HS-27A (cell line): ENCODE measurements at places on chromosomes 11 and 22.

DNA sequence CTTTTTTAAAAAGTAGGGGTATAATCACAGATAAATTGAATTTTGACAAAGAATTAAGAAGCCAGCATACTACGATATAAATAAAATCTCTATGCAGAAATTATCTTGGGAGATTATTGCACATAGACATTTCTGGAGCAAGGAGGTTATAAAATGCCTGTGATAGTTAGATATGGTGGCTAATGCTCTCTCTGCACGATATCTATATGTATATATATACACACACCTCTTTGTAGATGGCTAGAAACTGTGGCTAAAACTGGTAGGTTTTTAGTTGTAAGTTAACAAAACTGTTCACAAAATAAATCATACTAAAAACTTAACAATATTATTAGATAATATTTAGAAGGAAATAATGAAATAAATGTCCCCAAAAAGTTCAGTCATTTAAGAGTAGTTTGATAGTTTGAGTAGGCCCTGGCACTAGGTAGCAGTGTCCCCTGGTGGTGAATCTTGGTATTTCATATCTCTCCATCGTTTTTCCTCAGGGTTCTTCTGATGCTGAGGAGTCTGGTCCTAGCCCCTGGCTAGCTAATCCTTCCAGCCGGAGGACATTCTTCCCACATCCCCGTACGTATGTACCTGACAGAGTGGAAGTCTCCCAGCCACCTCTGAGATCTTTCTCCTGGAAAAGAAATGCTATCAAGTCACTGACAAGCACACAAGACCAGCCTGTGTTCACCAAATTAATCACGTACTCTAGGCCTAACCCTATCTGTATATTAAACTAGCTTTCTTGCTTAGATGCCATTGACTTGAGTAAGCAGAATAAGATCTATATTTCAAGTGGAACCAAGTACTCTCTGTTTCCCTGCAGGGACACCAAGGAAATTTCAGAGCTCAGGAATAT, 32.2 kb downstream of the ART5 start:
- peak; percentile 19 for DNase-seq

- no peak for DNase-seq
These were observed 42.3 kb upstream of the RBX1 start for GRCh38 chr22:40908895-40909294.

GRCh38 chr11:127073621-127074020, 73.1 kb upstream of the KIRREL3 start:
- no peak for DNase-seq

DNA sequence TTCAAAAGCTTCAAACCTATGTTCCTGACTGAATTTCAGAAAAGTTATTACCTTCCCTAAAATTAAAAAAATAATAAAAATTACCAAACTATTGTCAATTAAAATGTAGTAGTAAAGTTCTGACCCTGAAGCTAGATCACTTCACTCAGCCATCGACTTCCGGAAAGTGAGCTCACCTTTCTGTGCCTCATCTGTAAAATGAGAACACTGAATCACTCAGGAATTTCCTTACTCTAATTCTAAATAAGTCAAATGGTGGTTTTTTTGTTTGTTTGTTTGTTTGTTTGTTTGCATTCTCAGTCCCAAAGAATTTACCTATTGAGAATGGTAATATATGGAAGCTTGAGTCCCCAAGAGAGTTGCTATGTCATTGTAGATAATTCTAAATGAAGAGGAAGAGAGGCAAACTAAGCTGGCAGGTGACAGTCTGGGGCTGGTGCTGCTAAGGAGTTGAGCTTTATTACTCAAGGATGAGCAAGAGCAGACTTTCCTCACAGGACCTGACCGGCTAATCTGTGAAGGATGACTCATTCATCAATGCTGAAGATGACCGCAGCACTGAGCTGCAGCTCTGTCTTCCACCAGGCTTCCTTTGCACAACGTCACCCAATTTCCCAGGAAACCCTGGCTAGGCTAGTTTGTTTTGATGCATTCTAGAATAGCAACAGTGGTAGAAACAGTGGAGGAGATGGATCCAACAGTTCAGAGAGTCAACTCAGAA, 248.8 kb downstream of the RAB38 start:
- peak; percentile 48 for DNase-seq

DNA sequence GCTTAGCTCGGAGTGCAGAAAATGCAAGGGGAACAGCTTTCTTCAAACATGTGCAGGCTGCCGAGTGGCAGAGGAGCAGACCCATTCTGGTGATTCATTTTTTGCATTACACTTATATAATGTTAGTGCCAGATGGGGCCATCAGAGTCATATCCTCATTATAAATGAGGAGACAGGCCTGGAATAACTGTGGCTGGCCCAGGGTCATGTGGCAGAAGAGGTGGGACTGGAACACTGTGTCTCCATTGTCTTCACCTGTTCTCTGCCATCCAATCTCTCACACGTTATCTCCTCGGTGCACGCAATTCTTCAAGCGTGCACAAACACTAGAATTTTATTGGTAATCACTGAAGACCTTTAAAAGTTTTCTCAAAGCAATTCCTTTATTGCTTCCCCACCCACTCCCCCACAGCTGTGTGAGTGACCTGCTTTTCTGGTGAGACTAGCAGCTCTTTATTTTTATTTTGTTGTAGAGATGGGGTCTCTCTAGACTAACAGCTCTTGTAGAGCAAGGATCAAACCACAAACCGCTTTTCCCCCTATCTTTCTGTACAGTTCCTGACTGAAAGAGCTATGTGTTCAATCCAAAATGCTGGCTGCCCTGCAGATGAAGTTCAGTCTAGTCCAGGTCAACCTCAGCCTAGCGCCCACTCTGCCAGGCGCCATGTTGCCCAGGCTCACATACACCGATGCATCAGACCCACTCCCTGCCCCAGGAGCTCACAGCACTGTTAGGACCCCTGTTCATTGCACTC, 75.3 kb downstream of the ST3GAL4 start:
- DNase-seq = no peak

GRCh38 chr11:66867425-66868040, 10.7 kb downstream of the LRFN4 start:
- DNase-seq = no peak

DNA sequence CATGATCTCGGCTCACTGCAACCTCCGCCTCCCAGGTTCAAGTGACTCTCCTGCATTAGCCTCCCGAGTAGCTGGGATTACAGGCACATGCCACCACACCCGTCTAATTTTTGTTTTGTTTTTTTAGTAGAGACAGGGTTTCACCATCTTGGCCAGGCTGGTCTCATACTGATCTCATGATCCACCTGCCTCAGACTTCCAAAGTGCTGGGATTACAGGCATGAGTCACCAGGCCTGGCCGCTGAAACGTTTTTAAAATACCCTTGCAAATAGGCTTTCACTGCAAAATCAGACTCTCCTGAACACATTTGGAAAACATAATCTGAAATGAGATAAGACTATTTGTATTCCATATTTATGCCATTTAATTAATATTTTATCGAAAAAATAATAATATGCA, 826.1 kb upstream of the CNTN5 start:
- no peak for DNase-seq

- no peak for DNase-seq
These were observed 247.1 kb downstream of the MIAT start for GRCh38 chr22:26904483-26904882.

DNA sequence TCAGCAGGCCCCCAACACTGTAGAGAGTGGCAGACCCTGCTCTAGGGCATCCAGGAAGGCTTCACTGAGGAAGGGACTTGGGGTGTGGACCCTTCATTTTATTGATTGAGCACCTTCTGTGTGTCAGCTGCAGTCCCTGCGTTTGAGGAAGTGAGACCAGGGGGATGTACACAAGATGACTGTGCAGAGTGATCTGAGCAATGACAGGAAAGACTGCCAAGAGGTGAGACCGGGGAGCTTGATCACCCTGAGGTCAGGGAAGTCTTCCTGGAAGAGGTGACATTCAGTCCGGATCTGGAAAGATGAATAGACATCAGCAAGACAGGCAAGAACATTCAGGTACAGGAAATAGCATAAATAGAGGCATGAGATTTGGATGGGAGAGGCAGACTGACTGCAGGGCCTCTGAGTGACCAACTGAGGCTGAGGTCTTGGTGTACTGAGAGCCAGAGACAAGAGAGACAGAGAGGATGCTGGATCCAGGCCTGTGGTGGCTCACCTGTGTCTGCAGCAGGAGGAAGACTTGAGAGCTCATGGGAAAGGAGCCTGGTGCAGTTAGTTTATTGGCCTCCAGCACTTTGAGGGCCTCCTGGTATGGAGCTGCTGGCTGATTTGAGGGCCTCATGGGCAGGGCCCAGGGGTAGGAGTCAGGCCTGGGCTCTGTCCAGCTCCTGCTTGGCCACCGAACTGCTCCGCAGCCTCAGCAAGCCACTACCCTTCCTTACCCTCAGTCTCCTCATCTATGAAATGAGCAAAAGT, 5.2 kb downstream of the DGAT2 start:
- DNase-seq = no peak

GRCh38 chr11:68666849-68667248, 17.5 kb upstream of the GAL start:
- no peak for DNase-seq

DNA sequence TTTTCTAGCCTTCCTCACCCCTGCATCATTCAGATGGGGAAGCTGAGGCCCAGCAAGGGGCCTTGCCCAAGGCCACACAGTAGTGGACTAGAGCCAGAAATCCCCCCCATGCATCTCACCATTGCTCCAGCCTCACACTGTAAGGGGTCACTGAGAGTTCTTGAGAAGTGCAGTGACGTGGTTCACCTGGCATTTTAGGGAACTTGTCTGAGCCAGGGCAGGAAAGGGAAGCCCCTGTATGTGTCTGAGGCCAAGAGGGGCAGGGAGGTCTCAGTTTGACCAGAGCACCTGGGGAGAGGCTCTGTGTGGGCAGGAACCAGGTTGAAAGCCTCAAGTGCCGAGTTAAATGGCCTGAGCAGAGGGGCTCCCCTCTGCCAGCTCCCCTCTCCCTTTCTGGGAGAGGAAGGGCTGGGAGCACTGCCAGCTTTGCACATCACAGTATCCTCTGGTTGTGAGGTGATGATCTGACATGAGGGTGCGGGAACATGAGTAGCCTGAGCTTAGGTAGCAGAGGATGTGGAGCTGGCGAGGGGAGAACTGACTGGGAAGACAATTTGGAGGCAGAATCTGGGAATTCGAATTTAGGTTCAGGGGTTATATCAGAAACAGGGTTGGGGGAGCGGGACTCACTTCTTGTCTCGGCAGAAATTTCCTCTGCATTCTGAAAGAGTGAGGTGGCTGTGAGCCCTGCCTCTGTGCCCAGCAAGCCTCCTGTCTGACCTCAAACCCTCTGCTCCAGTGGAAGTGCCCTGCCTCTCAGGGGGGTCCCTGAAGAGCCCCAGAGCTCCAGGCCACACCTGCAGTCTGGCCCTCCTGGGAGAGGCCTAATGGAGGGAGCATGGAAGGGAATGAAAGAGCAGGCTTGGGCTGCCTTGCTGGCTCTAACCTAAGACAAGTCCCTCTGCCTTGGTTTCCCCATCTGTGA, 14.6 kb downstream of the ARHGEF17 start:
- DNase-seq = no peak

- no peak for DNase-seq
These were observed 824 bp upstream of the CBX6 start for GRCh38 chr22:38872831-38873248.

GRCh38 chr11:126587541-126587940, 232.1 kb downstream of the ST3GAL4 start:
- no peak for DNase-seq

GRCh38 chr22:49517667-49518185, 309.9 kb downstream of the BRD1 start:
- no peak for DNase-seq

DNA sequence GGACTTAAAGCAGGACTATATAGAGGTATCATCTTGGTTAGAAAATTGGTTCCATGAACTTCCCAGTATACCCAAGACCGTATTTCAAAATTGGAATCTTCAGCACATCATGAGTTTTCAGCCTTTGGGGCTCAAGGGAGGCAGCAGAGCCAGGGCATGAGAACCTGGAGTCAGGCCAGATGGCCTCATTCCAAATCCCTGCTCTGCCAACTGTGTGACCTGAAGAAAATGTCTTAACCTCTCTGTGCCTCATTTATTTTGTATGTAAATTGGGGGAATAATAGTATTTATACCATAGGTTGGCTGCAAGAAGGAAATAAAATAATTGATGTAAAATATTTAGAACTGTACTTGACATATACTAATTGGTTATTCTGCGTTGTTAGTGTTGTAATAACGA, 987.6 kb downstream of the TBC1D22A start:
- no peak for DNase-seq

DNA sequence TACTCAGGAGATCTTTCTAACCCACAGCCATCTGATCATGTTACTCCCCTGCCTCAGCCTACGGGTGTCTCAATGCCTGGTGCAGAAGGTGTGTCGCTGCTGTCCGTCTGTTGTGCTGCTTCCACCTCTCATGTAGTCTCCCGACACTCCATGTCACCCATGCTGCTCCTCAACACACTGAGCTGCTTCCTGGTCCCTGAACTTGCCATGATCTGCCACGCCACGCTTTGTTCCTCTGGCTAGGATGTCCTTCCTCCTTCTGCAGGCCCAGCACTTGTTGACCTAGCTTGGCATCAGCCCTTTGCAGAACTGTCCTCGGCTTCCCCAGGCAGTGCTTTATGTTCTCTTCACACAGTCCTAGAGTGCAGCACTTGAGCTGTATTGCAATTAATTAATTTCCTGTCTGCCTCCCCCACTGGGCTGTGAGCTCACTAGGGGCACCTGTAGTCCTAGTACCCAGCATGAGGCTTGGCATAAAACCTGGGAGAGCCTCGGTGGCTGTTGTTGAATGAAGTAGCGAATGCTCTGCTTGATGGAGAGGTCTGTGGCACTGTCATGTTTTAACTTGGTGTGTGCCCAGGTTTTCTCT, 9.5 kb downstream of the GTPBP1 start:
- no peak for DNase-seq

GRCh38 chr11:83695046-83695445, 408.9 kb upstream of the CCDC90B start:
- no peak for DNase-seq

DNA sequence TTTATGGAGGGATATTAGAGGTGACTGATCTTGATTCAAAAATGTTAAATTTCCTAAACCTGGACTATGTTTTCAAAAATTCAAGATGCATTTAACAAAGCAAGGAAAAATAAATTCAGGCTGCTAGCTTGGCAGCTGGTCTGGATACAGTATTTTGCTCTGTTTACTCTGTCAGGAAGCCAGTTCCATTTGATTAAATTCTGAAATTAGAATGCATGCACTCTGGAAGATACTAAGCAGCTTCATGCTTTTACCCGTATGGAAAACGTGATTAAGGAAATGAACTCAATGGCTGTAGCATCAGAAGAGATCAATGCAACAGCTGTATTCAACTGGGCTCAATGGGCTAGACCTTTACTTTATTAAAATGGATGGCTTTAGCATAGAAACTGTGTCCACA, 14.2 kb downstream of the C11orf71 start:
- no peak for DNase-seq
